ENCODE measurements at places on chromosomes 5 and 9.

- no peak for DNase-seq
Measured at GRCh38 chr5:77066184-77066583, 20.9 kb downstream of the ZBED3 start.

GRCh38 chr5:143775258-143775657 lies 36.7 kb upstream of the HMHB1 start:
- no peak for DNase-seq

- no peak for DNase-seq
Measured at GRCh38 chr5:78331523-78332080, 28.8 kb upstream of the SCAMP1 start.

GRCh38 chr5:34550247-34550646 lies 105.9 kb upstream of the RAI14 start:
- DNase-seq = no peak

DNA sequence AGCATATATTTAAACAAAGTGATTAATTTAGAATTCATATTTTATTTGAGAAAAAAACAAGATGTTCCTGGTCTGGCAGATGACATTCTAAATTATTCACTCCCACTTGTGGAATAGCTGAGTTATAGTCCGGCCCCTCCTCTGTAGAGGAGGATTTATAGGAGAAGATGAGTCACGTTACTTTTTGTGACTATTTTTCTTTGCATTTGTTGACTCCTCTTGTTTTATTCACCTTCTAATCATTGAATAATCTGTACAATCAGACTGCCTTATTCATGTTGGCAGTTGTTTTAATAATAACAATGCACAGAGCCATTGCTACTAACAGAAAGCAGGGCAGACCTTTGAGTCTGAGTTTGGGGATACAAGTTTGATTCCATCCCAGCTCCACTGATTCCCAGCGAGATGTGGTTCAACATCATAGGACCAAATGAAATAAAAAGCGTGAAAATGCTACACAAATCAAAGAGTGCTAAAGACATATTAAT lies 23.2 kb downstream of the DOCK8 start:
- DNase-seq = no peak

DNA sequence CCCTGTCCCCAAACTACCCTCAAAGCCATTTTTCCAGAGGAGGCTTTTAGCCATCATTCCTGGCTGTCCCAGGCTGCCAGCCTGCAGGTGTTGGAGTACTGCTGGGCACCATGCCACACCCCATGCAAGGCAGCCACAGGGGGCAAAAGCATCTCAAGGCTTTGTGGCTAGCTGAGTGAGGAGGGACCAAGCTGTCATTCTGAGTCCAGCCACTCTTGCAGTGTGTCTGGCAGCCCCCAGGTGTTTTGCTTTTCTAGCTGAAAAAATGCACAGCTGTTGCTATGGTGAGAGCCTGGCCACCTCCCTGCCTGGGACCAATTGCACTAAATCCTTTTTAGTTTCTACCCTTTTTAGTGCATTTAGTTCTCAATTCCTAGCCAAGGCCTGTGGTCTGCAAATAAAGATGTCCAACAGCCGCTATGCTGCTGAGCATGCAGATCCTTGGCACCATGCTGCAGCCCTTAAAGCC lies 50.4 kb upstream of the PTGS1 start:
- no peak for DNase-seq

GRCh38 chr9:126389992-126390391 lies 63.4 kb downstream of the MVB12B start:
- no peak for DNase-seq

DNA sequence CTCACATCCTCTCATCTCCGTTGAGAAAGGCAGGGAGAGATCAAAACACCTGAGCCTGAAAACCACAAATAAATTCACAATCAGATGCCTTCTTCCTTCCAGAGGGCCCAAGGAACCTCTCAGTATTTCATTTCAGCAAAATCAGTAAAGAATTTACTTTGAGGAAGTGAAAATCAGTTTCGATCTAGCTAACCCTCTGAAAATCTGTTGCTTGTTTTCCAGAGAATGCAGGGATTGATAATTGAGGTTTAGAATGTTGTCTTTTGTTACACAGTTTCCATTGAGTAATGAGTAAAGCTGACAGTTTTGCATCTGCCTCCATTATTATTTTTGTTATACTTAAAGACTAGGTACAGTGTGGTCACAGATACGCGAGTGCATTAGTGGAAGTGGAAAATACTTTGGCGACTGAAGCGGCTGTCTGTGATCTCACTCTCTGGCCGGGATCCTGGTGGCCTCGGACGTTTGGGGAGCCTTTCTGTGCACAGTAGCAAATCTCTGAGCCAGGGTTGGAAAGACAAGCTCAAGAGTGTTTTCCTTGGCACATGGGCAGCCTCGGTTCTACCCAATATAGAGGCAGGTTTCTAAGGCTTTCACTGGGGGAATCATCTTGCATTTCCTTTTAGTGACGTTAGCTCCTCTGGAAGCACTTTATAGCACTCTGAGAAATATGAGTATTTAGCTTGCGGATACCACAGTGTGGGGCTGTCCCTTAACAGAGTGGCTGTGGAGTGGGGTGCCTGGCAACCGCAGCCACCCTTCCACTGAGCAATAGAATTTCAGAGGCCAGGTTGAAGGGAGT lies 32.2 kb upstream of the ANGPTL2 start:
- DNase-seq = no peak

- DNase-seq = no peak
Measured at GRCh38 chr5:130871346-130872086, 293.5 kb downstream of the HINT1 start.

DNA sequence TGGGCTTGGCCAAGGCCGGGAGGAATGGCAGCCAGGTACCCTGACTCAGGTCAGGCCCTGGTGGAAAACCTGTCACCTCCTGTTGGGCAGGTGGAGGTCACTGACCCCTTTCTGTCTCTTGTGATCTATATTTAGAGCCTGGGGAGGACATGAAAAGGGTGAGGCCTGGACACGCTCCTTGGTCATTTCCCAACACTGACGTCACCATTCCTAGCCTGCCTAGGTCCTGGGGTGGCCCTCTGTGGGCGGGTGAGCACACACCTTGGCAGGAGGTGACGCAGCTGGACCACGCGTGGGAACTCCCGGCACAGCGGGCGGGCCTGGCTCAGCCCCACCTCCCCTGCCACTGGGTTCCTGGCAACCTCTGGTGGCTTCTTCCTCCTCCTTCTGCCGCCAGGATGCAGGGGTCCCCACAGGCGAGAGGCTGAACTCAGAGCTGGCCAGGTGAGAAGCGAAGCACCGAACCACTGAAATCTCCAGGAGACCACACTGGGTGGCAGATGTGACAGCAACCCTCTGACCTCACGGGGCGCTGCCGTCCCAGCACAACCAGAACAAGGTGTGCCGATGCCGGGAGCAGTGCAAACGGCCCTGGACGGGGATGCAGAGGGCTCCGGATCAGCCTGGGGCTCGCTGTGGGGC lies 6.4 kb upstream of the RALGDS start:
- DNase-seq = no peak

- DNase-seq = no peak
Measured at GRCh38 chr5:149611326-149611725, 30.0 kb downstream of the ARHGEF37 start.

DNA sequence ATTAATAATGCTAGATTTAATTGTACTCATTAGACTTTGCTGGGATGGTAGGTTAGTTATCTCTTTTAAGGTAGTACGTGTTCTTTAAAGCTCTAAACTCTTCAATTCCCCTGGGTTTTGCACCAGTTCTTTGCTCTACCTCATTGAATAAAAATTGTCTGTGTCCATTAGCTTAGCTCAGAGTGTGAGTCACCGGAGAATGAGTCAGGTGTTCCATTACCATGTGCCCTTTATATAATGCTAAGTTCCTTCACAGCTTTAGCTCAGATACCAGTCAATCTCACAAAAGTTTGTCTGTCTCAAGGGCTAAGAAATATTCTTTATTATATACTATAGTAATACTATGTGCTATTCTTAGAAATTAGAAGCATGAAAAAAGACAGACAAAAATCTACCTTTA lies 339.4 kb downstream of the PRELID2 start:
- no peak for DNase-seq

DNA sequence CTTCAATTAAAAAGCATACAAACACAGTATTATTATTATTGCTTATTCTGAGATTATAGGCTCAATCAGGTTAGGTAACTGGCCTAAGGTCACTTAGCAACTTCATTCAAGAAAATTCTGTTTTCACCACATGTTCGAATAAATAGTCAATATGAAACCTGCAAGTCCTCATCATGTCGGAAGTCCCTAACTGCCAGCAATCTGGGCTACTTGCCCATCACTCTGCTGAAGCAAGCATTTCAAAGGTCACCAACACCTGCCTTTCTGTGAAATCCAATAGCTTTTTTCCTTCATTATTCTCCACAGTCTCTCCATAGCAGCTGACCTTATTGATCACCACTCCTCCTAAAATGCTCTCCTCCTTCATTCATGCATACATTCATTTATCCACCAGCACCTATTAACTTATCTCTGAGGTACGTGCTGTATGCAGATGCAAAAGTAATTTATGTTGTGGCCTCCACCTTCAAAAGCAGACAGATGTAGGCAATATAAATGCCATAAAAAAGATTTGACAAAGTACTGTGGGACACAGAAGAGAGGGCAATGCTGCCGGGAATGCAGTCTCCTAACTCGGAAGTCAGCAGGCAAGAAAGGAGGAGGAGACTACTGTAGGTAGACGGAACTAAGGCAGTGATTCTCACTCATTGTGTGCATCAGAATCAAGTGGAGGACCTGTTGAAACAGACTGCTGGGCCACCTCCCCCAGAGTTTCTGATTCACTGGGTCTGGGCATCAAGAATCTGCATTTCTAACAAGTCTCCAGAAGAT lies 310.9 kb downstream of the BNC2 start:
- no peak for DNase-seq

DNA sequence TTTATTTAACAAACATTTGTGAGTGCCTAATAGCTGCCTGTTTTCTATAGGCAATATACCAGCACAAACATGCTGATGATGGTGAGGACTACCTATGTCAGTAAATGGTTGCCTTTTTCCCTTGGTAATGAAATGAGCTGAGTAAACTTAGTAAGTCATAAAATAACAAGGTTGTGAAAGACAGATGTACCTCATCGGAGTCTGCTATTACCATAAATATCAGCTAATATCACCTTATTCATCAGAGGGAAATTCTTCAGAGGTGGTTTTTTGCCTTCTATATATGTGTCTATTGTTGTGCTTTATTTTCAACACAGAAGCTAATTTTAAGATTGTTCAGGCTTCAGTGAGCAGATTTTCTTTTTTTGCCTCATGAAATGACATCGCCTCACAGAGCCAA lies 1040.5 kb downstream of the DTWD2 start:
- no peak for DNase-seq

DNA sequence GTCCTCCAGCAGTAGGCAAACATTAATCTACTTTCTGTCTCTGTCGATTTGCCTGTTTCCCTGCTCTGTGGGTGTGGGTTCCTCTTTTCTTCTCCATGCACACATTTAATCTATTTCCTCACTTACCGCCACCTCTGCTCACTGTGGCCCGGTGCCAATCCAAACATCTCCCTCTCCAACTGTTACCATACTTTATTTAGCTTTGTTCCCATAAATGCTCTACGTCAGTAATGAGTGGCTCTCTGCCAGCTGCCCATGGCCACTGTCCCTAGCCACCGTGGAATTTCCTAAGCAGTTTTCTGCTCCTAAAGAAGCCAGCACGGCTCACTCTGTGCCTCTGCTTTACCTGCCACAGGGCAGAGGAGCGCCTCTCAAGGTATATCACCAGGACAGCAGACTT lies 19.5 kb upstream of the GOLPH3 start:
- no peak for DNase-seq

DNA sequence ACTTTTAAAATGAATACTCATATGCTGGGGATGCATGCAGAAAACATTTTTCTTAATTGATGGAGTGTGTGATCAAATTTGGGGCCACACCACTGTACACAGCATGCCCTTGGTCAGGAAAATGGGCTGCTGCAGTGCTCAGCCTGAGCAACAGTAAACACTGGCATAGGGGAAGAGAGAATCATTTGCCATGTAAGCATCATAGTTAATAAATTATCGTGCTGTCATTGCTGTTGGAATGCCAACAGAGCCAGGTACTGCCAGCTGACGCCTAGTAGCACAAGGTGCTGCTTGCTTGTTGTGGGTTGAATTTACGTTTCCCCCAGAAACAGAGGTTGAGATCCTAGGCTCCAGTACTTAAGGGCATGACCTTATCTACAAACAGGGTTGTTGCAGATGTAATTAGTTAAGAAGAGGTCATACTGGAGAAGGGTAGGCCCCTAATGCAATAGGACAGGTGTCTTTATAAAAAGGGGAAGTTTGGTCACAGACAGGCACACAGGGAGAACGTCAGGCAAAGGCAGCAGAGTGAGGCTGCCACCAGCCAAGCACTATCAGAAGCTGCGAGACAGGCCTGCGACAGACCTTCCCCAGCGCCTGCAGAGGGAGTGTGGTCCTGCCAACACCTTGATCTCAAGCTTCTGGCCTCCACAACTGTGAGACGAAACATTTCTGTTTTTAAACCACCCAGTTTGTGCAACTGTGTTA lies 25.3 kb downstream of the DAP start:
- no peak for DNase-seq

GRCh38 chr9:36818965-36819870 lies 214.8 kb downstream of the PAX5 start:
- DNase-seq = no peak

DNA sequence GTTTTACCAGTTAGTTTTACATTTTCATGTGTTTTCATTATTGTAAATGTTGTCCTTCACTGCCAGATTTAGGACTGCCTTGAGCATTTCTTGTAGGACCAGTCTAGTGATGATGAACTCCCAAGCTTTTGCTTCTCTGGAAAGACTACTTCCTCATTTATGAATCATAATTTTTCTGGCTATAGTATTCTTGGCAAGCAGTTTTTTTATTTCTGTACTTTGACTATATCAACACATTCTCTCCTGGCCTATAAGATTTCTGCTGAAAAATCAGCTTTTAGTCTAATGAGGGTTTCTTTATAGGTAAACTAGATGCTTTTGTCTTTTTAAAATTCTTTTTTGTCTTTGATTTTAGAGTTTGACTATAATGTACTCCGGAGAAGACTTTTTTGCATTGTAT lies 256.8 kb upstream of the GRAMD2B start:
- DNase-seq = no peak

DNA sequence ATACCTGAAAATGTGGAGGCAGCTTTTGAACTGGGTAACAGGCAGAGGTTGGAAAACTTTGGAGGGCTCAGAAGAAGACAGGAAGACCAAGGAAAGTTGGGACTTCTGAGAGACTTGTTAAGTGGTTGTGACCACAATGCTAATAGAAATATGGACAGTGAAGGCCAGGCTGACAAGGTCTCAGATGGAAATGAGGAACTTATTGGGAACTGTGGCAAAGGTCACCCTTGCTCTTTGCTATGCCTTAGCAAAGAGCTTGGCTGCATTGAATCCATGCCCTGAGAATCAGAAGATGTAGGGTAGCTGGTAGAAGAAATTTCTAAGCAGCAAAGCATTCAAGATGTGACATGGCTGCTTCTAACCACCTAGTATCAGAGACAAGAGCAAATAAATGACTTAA lies 244.4 kb upstream of the ADRA1B start:
- no peak for DNase-seq

GRCh38 chr5:78476795-78477194 lies 116.4 kb downstream of the SCAMP1 start:
- DNase-seq = no peak

- DNase-seq = no peak
Measured at GRCh38 chr5:18219241-18219640, 585.0 kb downstream of the TAF11L14 start.

GRCh38 chr9:4550777-4551484 lies 60.7 kb downstream of the SLC1A1 start:
- no peak for DNase-seq

Measured in esophagus squamous epithelium (tissue), 5 donors.